A549 treated with RU486 at 1 μM for 4 hours (cell line): ENCODE measurements at places on chromosomes 16 and 17. TPM values are rescaled to one million over a fixed set of nuclear protein-coding genes. Genes with fewer than 3 reads are reported as not detected.

Gene CD300LG
- not detected in 5 replicates for total RNA-seq

Gene TMEM220
- total RNA-seq, result 2.1 to 3.4 TPM (median 2.9 TPM) in 5 replicates

Gene ACSF2
- 10.0 to 15.4 TPM (median 14.3 TPM) in 5 replicates for total RNA-seq

Gene SF3B3
- 138 to 213 TPM (median 197 TPM) in 5 replicates for total RNA-seq

Gene MMP2
- total RNA-seq, result 6.6 to 14.2 TPM (median 9.3 TPM) in 5 replicates

Gene DNAI2
- total RNA-seq, result 0.09 TPM in 1 of 5 replicates, not detected in the others

Gene ZPBP2
- total RNA-seq, result not detected in 5 replicates

Gene TBC1D26
- total RNA-seq, result 0.15 TPM in 1 of 5 replicates, not detected in the others

Gene KCTD2
- total RNA-seq, result 28.0 to 30.8 TPM (median 29.8 TPM) in 5 replicates

Gene GDPD3
- 1.4 to 2.3 TPM (median 1.7 TPM) in 5 replicates for total RNA-seq
